ENCODE measurements at places on chromosomes 5 and 9.

DNA sequence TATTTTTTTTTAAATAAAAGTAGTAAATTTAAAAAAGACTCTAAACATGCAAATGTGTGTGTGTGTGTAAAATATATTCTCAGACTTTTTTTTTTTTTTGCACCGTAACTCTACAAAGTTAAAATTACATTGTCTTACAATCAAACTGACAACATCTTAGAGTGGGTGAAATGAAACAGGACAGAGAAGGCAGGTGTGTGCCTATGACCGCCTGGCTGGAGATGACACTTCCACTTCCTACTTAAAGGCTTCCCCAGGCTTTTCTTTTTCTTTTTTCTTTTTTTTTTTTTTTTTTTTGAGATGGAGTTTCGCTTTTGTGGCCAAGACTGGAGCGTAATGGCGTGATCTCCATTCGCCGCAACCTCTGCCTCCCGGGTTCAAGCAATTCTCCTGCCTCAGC is 2.7 kb upstream of the AK1 start:
- no peak for DNase-seq

- DNase-seq, result no peak
Measured at GRCh38 chr5:73143716-73144115, 23.3 kb downstream of the TMEM171 start.

DNA sequence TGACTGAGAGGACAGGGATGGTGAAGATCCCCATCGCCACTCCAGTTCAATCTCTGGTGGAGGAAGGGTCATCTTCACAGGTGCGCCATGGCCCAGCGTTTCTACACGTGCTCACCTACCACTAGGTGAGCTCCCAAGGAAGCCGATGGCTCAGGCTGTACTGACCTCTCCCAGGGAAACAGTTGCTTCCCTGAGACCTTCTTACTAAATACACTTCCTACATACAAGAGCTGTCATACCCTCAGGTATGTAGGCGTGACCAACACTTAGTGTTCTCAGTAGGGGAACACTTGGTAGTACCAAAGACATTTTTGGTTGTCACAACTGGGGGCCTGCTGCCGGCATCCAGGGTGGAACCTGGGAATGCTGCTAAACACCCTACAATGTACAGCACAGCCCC is 75.2 kb downstream of the TENT4A start:
- no peak for DNase-seq

- no peak for DNase-seq
Measured at GRCh38 chr5:96503501-96504236, 70.6 kb upstream of the PCSK1 start.

- DNase-seq, result no peak
Measured at GRCh38 chr5:179953987-179954386, 46.3 kb upstream of the TBC1D9B start.

- DNase-seq, result no peak
Measured at GRCh38 chr5:113166261-113166660, 189.7 kb downstream of the DCP2 start.

GRCh38 chr9:20227166-20227874 is 395.0 kb downstream of the MLLT3 start:
- no peak for DNase-seq

DNA sequence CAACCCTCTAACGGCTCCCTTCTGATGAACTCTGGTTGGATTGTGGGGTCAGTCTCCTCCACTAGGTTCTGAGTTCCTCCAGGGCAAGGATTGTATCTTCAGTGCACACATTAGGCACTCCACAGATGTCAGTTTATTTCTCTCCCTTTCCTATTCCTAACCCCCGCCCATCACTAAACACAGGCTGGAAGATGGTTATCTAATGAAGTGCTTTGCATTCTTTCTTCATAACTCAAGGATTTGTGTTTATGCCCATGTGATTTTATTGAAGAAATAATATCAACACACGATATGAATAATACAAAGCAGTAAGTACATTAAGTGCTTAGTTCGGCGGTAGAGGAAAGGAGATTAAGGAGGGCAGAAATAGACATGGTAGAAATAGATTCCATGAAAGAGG is 4.4 kb upstream of the CREBRF start:
- DNase-seq, result no peak

GRCh38 chr5:71891856-71892255 is 172.8 kb downstream of the CARTPT start:
- DNase-seq, result no peak

DNA sequence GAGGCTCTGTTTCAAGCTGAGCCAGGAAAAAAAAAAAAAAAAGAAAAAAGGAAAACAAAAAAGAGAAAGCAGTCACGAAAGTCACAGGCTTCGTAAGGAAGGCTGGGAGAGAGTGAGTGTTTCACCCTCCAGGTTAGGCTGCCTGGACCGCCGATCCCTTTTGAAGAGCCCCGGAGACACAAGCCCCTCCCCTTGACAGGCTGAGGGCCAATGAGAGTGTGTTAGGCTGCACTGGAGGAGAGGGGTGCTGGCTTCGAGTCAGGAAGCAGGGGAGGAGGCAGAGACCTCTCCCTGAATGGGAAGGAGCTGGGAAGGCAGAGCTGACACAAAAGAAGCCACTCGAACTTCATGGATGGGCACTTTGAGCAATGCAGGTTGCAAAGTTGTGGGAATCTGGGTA is at the start of gene NMUR2:
TSS of gene NMUR2 (minus strand) at position 135 of the 400 bp plus-strand sequence. CDS start 166 bp downstream, outside the sequence.
- no peak for DNase-seq

- no peak for DNase-seq
Measured at GRCh38 chr9:71857159-71857558, 53.8 kb downstream of the ABHD17B start.

Measured in GM20000 (cell line).